ENCODE measurements at places on chromosomes 2 and 18. TPM values are rescaled to one million over a fixed set of nuclear protein-coding genes. Genes with fewer than 3 reads are reported as not detected.

NEB gene
- 0.23 TPM for total RNA-seq

UGT1A5 gene
- total RNA-seq: 5.2 TPM

EDAR gene
- total RNA-seq: 4.0 TPM

CXCR1 gene
- not detected for total RNA-seq

BOLL gene
- total RNA-seq: not detected

LTBP1 gene
- 45.9 TPM for total RNA-seq

CRYBA2 gene
- total RNA-seq: not detected

SERPINB3 gene
- total RNA-seq: 911 TPM

EN1 gene
- not detected for total RNA-seq

UGT1A10 gene
- 45.0 TPM for total RNA-seq

MATN3 gene
- total RNA-seq: not detected

TMBIM1 gene
- 238 TPM for total RNA-seq

PROM2 gene
- 89.5 TPM for total RNA-seq

ZC3H8 gene
- 6.0 TPM for total RNA-seq

NCKAP5 gene
- total RNA-seq: 5.0 TPM

PID1 gene
- 12.5 TPM for total RNA-seq

CABYR gene
- total RNA-seq: 0.26 TPM

PTPRN gene
- not detected for total RNA-seq

ARHGAP15 gene
- 1.7 TPM for total RNA-seq

APCDD1 gene
- total RNA-seq: 76.5 TPM

LRRTM4 gene
- not detected for total RNA-seq

IL18R1 gene
- 1.3 TPM for total RNA-seq

CPS1 gene
- 5.9 TPM for total RNA-seq

TUBA3E gene
- total RNA-seq: not detected

AQP4 gene
- not detected for total RNA-seq

MEIS1 gene
- total RNA-seq: 29.0 TPM

G6PC2 gene
- not detected for total RNA-seq

FAM228A gene
- total RNA-seq: 0.19 TPM

RNU2-63P gene
- not detected for total RNA-seq

DSG2 gene
- total RNA-seq: 18.8 TPM

ZNF532 gene
- total RNA-seq: 34.0 TPM

Data from esophagus squamous epithelium (tissue), 5 donors.